ENCODE measurements at places on chromosomes 16 and 17.

DNA sequence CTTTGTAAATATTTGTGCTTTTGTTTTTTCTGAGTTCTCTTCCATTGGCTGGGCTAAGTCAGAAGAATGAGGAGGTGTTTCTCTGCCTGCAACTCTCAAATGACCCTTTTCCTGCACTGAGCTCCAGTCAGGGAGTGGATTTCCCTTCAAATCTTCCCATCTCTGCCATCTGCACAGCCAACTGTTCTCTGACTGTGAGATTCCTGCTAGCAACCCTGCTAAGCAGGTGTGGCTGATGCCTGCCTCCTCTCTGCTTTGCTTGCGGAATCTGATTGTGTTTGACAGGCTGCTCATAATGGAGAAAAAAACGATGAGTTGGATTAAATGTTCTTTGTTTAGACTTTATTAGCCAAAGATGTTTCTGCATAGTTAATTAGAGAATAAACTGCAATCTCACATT lies 519.8 kb downstream of the TMEM114 start:
- DNase-seq, result no peak

DNA sequence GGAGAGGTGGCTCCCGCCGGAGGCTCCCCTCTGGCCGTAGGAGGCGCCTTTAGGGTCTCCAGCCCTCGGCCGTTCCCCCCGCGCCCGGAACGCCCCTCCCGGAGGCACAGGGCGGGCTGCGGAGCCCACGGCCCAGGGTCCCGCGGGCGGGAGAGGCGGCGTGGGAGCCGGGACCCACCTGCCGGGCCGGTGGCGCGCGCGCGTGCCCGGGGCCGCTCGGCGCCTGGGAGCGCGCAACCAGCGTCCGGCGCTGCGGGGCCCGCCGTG lies at the start of gene MIF4GD:
TSS of gene MIF4GD (minus strand) at position 266 of the 267 bp plus-strand sequence. CDS start 1,036 bp downstream, outside the sequence.
- no peak for DNase-seq

- no peak for DNase-seq
Measured at GRCh38 chr17:73271072-73271471, 9.4 kb upstream of the CPSF4L start.

GRCh38 chr17:19384723-19385391 lies 2.1 kb downstream of the MFAP4 start:
- DNase-seq, result no peak
